ENCODE measurements at places on chromosomes 2 and 18. TPM values are rescaled to one million over a fixed set of nuclear protein-coding genes. Genes with fewer than 3 reads are reported as not detected.

ASIC4 gene
- 2.1 TPM for total RNA-seq

RAB6C gene
- total RNA-seq = not detected

- H3K36me3 ChIP-seq = no peaks in the 10 kb centered on the region
- no peak overlapping the region for H3K27ac ChIP-seq
- H3K4me1 ChIP-seq = no peaks in the 10 kb centered on the region
- H3K27me3 ChIP-seq = peaks cover 14% of the 10 kb centered on the region
- no peak overlapping the region for H3K4me3 ChIP-seq
- no peak for DNase-seq
Measured at GRCh38 chr2:17146358-17146757, 371.9 kb downstream of the RAD51AP2 start.

DNA sequence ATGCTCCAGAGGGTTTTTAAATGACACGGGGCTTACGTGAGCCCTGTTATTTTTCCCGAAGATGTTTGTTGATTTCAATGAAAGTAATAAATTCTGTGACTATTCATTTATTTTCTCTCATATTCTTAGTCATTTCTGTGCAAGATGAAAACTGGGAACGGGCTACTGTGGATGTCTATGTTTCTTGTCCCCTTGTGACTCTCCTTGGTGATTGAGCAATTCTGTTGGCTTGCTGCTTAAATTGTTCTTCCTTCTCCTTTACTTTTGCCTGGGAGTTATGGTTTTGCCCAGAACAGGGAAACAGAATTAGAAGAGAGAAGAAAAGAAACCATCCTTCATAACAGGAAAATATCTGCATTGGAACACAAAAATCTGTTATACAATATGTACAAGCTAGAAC, 508.2 kb upstream of the DSEL start:
- no peak overlapping the region for H3K4me3 ChIP-seq
- H3K27me3 ChIP-seq = no peaks in the 10 kb centered on the region
- DNase-seq = no peak
- no peak overlapping the region for H3K27ac ChIP-seq
- no peaks in the 10 kb centered on the region for H3K36me3 ChIP-seq

- H3K27me3 ChIP-seq = no peaks in the 10 kb centered on the region
- H3K36me3 ChIP-seq = no peaks in the 10 kb centered on the region
- peaks cover 26% of the 10 kb centered on the region for H3K4me1 ChIP-seq
- no peak for DNase-seq
Measured at GRCh38 chr2:238599549-238600505, 173.1 kb downstream of the ASB1 start.

All from HCT116 (cell line).